Cortex of kidney (tissue), 1 donor: ENCODE measurements at places on chromosomes 12 and 14.

DNA sequence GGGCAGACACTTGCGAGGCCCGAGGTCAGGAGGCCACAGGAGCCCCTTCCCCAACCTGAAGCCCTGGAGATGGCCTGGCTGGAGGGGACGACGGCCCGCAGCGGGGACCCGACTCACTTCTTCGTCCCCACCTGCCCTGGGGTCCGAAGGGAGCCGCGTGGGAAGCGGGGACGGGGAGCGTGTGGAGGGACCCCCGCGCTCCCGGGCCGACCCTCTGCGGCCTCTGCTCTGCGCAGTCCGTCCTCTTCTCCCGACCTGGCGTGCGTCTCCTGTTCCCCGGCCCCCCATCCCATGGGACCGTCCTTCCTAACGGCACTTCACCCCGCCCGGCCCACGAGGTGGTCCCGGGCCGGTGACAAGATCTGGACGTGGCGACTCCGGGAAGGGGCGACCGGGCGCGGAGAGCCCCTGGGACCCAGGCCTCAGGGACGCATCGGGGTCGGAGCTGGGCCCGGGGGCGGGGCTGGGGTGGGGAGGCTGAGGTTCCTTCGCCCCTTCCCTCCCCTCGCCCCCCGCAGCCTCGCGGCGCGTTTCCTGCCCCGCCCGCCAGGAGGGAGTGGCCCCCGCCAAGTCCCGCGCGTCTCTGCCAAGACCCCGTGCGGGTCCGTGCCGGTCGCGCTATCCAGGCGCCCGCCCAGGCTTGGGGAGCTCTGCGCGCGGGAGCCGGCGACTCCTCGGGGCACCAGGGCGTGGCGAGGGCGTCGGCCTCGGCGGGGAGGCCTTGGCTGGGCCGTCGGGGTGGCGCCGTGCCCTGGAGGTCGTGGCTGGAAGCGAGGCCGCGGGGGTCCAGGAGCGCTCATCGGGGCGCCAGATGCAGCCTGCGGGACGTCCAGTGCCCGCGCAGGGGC is 97.1 kb downstream of the TNFAIP2 start:
- no peak for DNase-seq

GRCh38 chr12:109589240-109589590 is 15.6 kb downstream of the MVK start:
- no peak for DNase-seq

GRCh38 chr12:2783936-2784600 is 10.7 kb upstream of the FKBP4 start:
- DNase-seq = no peak

DNA sequence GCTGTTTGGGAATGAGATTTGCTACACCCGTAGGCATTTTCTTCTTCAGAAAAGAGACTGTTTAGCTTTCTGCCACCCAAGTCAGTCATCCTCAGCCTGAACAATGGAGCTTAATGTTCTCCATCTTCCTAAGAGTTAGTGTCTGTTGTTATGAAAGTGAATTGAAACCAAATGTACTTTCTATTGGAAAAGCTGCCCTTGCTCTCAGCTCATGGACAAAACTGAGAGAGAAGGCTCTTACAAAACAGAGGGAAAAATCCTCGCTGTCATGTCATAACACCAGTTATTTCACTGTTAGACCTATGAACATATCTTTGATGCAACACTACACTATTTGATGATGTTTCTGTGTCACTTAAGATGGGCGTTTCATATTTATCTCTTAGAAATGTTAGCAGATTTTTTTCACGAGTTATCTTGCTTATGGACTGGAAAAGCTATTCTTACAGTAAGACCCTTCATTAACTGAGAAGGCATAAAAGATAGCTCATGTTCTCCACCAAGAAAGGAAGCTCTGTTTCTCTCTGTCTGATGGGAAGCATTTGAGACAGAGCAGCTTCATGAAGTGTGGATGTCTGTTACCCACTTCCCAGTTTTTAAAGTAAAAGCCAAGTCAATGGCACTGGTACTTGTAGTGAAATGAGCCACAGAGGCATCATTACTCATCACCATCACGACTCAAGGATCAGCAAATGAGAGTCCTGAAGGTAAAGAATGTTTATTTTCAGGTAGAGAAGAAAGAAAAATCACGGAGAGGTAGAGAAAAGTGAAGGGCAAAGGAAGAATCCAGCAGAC is 483.9 kb downstream of the ZFP36L1 start:
- no peak for DNase-seq

DNA sequence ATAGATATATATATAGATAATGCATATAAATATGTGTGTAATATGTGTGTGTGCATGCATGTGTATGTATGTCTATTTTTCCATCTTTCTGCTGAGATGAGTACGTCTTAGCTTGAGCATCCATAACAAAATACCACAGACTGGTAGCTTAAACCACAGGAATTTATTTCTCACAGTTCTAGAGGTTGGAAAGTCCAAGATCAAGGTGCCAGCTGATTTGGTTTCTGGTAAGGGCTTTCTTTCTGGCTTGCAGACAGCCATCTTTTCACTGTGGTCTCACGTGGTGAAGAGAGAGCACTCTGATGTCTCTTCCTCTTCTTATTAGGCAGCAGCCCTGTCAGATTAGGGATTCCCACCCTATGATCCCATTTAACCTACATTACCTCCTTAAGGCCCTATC is 47.3 kb downstream of the ACSM4 start:
- DNase-seq = no peak

DNA sequence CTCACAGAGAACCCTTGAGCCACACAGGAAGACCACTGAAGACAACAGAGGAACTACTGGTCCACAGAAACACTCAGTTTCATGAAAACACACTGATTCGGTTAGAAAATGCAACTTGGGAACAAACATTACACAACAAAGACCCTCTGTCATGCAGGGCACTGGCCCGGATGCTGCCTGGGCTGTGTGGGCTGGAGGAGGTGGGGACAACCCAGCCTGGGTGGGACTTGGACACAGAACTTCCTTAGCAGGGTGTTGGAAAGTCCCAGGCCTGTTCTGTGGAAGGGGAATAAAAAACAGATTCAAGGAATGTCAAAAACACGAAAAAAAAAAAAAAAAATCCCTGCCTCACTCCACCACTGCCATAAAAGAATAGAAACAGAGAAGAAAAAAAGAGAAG is 181.0 kb downstream of the MON2 start:
- no peak for DNase-seq

DNA sequence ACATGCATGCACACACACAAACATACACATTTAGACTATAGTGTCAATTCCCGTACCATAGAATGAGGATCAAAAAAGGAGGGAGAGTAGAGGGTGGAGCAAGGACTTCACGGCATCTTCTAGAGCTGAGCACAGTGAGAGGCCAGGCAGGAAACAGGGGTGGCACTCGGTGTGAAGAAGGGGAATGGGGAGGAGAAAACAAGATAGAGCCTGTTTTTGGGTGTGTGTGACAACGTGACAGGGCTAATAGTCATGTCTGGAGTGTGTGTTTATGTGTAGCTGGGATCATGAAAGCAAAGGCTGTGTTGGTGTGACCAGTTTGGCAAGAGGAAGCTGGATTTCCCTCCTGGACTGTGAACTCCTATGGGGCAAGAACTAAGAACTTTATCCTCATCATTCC is 9.9 kb upstream of the ACVR1B start:
- no peak for DNase-seq

DNA sequence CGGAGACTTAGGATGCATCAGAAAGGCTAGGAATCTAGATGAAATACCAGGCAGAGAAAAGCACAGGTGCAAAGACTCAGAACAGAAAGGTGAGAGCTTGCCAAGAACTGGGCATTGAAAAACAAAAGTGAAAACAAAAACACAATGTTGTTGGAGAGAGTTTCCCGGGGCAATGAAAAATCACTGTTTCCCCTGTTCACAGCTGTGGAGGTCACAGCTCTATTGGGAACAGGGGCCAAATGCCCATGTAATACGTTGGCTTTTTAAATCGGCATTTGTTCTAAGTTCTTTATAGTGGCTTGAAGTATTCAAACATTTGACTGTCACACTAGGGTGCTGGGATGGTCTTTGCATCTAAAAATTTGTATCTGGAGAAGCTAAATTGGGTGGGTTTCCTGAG is 108.3 kb downstream of the SLC15A4 start:
- DNase-seq = no peak

DNA sequence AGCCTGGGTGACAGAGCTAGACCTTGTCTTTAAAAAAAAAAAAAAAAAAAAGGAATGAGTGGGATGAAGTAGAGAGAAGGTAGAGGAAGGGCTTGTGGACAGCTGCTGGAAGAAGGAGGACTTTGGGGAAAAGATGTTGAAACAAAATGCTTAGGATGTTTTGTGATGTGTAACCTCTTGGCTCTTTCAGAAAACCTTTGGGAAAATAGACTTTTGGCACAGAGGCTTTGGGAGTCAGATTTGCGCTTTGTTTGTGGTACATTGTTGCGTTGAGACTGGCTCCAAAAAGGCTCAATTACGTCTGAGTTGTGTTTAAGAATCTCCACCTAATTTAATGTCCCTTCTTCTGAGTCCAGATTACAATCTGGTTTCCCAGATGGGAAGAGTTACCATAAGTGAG is 32.9 kb upstream of the SPTLC2 start:
- no peak for DNase-seq

GRCh38 chr14:60183741-60184140 is 18.5 kb upstream of the DHRS7 start:
- no peak for DNase-seq

DNA sequence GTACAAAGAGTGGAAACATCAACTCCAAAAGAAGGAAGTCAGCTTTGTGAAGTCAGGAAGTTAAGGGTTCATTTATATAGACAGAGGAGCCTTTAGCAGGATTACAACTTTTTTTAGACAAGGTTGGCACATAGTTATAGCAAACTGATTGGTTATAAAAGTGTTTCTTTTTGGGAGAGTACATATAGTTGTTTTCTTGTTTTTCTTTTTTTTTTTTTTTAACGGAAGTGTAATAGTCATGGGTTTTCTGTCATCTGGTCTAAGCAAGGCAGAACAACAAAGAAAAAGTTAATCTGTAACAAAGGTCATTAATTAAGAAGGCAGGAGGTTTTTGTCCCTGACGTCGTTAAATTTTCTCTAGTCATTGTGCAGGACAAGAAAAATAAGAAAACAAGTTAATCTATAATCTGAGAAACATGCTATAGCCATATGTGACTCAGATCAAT is 13.0 kb upstream of the MFAP5 start:
- DNase-seq = no peak

DNA sequence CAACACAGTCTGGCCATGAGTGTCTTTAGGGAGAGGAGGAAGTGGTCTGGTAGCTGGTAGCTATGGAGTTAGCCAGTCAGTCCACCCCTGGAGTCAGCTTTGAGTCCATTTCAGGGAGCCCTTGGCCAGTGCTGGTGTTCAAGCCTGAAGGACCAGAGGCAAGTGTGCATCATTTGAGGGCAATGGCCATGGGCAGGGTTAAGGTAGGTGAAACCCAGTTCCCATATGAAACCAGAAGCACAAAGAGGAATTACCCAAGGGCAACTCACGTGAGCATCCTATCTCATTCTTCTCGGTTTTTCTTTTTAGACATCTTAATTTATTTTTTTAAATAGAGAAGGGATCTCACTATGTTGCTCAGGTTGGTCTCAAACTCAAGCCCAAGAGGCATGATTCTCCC is 61.3 kb upstream of the ACTN1 start:
- DNase-seq = no peak

GRCh38 chr12:122988036-122988435 is 7.6 kb downstream of the ARL6IP4 start:
- no peak for DNase-seq

DNA sequence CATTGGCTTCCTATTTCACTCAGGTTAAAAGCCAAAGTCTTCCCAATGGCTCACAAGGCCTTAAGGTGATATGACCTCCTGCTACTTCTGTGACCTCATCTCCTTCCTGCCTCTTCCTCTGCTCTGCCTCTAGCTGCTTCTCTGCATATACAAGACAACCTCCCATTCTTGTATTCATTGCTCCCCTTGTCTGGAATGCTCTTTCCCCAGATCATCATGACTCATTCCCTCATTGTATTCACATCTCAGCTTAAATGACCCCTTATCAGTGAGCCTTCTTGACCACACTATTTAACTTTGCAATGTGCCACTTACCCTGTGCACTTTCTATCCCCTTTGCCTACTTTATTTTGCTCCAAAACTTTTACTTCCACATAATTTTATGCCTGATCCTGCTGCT is 90.2 kb downstream of the PPP1R12A start:
- DNase-seq = no peak

GRCh38 chr14:23558346-23559009 is 2.4 kb downstream of the THTPA start:
- DNase-seq = no peak

GRCh38 chr12:33277376-33277775 is 162.2 kb downstream of the SYT10 start:
- no peak for DNase-seq

GRCh38 chr14:87629788-87630187 is 363.2 kb downstream of the GALC start:
- no peak for DNase-seq

- DNase-seq = no peak
Measured at GRCh38 chr12:94195483-94195882, 47.1 kb downstream of the PLXNC1 start.

DNA sequence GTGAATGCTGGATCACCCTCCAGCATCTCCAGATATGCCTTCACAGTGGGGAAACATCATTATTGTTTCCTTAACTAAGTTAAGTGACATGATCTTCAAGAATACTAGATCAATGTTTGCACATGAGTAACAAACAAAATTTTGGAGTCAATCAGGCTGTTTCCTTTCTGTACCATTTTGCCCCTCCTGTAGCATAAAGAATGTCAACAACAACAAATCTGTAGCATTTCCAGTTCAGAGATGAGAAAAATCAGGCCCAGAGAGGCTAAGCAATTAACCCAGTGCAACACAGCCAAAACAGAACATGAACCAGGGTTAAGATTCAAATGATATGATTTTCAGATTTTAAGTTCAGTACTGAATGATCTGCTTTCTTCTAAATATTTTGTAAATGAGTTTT is 31.7 kb downstream of the SRRM4 start:
- DNase-seq = no peak

- no peak for DNase-seq
Measured at GRCh38 chr14:89889626-89890025, 64.9 kb downstream of the EFCAB11 start.

DNA sequence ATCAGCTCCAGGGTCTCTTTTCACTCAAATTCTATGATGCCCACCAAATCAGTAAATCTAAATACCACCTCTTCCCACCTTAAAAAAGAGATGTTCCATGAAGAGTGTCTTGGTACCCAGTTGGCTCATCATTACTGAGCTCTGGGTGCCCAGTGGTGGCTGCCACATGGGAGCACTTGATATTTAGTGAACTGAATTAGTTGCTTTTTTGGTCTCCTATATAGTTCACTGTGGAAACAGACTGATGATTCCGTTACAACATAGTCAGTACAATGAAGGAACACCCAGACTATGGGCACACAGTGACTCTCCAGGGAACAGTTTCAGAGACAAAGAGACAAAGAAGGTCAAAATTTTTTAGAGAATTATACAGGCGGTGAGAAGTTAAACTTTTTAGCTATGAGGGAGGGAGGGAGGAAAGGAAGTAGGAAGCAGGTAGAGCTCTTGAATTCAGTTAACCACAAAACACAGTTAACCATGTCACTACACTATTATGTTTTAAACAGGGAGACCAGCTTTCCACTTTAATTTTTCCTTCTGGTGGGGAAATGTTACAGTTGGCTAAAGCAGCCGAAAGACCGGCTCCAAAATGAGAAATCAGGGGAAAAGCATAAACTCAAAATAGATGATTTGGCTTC is 14.6 kb upstream of the YY1 start:
- DNase-seq = no peak

GRCh38 chr14:64060199-64060545 is 207.4 kb downstream of the SYNE2 start:
- DNase-seq = no peak
